NCI-H2171 treated with DMSO at 0.1 percent for 48 hours (cell line): ENCODE measurements at places on chromosomes 1 and 21.
A peak's percentile ranks its signal among the peaks of the same experiment; 100 is the strongest.

DNA sequence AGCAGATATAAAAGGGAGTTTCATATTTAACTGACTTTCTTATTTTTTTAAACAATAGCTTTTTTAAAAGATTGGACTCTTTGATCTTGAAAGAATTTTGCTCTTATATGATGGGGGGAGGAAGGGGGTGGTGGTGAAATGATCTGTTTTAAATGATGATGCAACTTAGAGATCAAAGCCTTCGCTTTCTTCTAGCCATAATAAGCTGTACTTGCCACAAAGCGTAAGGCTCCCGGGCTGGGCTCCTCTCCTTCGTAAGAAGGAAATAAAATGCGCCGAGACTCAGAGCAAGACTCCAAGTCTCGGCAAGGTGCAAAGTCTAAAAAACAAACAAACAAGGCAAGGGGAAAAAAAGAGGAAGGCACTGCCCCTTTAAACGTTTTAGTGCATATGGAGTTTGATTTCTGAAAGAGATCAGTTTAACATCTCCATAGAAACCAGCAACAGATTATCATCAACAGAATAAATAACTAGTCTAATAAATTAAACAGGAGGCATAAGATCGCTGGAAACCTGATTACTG is 3.3 kb downstream of the CASZ1 start:
- DNase-seq = peak; percentile 68

DNA sequence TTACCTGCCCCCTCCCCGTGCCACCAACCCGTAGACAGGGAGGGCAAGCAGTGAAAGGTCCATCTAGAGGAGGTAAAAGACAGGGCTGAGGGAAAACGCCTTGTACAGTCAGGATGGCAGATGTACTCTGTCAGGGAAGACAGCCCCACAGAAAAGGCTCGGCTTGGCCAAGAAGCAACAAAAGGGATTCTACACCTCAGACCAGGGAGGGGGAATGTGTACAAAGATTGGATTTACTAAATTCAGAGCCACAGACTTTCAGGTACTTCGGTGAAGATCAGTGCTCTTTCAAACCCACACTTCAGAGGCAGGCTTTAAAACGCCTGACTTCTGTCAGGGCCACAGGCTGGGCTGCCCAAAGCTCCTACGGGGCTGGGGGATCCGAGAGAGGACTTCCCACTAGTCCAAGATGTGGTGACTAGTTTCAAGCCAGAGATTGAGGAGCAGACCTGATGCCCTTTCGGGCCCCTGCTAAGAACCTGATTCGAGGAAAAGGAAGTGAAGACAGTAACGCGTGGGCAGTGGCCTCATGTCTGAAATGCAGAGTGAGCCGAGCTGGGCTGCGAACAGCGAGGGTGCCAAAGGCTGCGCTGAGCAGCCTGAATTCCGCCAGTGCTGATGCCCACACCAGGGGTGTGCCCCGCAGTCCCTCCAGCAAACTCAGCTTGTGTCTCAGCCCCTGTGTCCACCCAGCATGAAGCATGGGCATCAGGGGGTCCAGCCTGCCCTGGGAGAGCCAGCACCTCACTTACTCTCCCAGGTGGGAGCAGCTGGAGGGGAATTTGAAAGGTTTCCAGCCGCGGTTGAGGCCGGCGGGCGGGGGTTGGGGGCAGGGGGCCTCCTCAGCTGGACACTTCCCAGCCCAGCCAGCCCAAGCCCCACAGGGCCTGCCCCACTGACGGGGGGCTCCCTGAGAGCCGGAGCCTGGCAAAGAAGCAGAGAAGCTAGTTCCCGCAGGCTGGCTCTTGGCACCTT is 36.2 kb downstream of the KIAA1614 start:
- DNase-seq = no peak

DNA sequence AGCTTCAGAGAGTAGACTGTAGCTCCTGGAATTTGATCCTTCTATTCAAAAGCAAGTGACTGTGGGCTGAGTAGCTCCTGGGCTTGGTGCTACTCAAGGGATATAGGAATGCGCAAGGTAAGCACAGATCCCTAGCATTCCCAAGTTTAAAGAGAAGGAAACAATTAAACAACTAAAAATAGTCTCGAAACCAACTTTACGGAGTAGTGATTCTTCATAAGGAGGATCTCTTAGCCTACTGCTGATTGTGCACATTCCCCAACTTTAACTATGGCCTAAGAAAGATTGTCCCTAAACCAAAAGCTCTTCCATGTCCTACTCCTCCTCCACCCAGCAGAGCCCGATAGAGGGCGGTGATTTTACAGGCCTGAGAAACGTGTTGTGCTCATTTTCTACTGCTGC is 226.5 kb upstream of the CAMK1G start:
- DNase-seq = no peak

DNA sequence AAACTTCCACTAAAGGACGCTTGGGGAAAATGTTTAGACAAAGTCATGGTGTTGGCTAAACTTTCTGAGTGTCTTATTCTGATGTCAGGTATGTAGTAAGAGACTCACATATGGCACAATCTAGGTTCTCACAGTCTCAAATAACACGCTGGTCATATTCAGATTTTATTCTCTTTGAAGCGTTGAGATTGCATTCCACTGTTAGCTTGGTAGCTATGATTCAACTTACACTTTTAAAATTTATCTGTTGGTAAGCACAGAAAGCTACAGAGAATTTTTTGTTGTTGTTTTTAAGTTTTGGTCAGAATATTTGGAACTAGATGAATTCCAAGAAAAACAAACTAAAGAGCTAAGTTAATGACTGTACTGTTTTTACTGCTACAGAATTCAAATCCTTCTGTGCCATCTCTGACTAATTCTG is 126.7 kb downstream of the PRRX1 start:
- DNase-seq = no peak

- no peak for DNase-seq
Observed at GRCh38 chr1:91428182-91428798, 23.7 kb upstream of the HFM1 start.

DNA sequence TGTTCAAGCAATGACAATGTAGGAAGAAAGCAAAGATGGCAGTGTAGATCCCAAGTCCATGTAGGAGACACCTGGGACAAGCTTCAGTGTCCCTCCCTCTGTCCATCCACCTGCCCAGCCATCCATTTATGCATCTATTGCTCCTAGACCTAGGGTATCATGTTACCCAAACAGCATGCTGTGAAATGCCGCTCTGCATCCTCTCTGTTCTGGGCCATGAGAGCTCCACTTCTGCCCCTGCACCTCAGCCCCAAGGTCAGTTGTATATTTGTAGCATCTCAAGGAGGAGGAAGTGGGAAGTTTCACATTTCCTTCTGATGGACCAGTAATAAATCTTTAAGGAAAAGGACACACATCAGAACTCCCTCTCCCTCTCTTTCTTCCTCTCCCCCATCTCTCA is 27.9 kb upstream of the TSPEAR start:
- DNase-seq = no peak

DNA sequence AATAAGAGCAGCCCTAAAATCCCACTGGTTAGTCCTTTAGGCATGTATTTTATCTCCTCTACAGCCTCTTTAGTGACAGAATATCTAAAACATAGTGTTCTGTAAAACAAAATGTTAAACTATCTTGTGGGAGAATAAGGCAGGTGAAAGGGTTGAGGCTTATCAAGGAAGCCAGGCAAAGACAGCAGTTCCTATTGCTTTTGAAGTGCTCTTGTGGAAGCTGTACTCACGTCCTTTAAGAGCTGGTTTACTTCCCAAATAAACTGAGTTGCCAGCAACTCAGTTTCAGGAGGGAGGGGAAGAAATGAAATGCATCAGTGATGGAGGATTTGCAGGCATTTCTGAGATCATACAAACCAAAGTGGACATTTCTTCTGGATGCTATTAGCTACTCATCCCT is 529.6 kb upstream of the ZRANB2 start:
- DNase-seq = no peak

- DNase-seq = no peak
Observed at GRCh38 chr1:191305370-191305769, 827.7 kb upstream of the BRINP3 start.

GRCh38 chr1:96445302-96445701 is 276.3 kb upstream of the PTBP2 start:
- no peak for DNase-seq

GRCh38 chr1:85801520-85801919 is 93.3 kb upstream of the ZNHIT6 start:
- no peak for DNase-seq

GRCh38 chr1:218553197-218553596 is 208.1 kb downstream of the TGFB2 start:
- peak; percentile 15 for DNase-seq

GRCh38 chr1:107529511-107530149 is 388.8 kb downstream of the NTNG1 start:
- peak; percentile 89 for DNase-seq

DNA sequence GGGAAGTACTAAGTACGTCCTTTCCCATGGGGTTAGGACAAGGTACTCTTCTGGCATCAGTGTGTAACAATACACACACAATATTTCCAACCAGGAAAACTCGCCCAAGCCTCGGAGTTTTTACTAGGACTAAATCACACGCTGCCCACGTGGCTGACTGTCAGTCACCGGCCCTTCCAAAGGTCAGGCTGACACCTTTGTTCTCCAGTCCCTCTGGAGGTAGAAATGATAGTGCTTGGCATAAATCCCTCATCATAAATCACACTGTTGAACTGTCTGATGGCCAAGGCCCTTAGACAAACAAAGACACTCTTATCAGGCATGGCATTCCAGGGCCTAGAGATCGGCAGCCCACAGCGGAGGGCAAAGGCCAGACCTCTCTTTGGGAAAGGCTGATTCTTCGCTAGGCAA is 16.9 kb upstream of the SLAMF9 start:
- DNase-seq = no peak

GRCh38 chr1:170910273-170910672 is 25.1 kb upstream of the MROH9 start:
- DNase-seq = no peak

DNA sequence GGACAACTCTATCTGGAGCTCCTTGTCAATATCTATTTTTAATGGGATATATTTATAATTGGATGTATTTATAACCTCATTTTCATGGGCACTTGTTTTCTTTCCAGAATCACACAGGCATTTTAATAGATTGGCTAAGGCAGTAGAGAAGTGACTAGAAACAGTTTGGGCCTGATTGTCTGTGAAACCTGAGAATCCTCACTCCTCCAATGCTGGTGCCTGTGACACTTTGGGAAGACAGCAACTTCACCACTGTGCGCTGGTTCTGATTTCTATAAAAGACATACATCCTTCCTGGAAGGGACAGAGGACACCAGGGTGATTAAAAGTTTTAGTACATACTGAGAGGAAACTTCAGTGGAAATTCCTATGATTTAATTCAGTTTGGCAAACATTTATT is 39.6 kb upstream of the RXRG start:
- no peak for DNase-seq

- DNase-seq = no peak
Observed at GRCh38 chr1:43919906-43920305, 13.7 kb upstream of the ARTN start.

DNA sequence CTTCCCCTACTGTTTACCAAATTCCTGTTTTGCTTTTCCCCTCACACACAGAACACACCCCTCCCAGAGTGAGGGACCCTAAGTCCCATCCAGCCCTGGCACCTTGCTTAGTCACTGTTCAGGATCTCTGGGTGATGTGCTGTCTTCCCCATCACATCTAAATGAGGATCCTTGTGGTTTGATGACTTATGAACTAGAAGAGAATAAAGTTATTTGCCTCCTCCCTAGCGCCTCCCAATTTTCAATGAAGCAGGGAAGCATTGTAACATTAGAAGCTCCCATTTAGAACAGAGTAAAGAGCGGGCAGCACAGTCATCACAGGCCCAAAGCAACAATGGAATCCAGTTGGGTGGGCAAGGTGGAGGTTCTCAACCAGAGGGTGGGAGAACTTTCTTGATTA is 27.0 kb downstream of the DISC1 start:
- DNase-seq = no peak

- DNase-seq = no peak
Observed at GRCh38 chr1:117683571-117684285, 77.9 kb downstream of the TENT5C start.

DNA sequence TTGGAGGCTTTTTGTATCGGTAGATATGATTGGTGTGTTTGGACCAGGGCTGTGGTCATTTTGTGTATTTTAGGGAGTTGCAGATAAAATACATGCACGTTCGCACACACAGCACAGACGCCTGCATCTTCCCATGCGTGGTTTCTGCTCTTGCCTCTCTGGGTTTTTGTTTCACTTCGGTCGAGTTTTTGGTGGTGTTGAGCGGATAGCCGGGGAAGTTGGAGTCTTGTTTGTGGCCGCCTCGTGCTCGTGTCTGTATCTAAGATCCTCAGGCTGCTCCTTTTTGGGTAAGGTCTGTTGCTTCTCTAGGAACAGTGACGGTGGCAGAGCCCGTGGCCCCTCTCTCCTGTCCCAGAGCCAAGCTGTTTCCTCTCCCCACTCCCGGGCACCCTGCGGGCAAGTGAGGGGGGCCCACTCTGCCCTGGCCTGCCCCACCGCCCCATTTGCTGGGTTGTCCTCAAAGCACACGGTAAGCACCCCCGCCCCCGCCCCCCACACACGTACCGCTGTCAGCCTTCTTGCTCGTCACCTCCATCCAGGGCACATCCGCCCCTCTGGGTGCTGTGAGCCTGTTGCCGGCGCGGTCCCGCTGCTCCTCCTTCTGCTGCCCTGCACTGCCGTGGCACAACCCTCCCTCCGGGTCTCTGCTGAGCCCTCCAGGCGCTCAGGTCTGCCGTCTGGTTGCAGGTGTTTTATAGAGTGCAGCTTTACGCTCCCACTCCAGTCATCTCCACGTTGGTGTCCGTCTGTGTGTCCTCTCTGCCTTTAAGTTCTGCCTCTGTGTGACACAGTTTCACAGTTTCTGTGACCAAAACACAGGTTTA is 51.9 kb downstream of the AGPAT3 start:
- DNase-seq = peak; percentile 60

- DNase-seq = no peak
Observed at GRCh38 chr1:61141288-61142042, 59.1 kb downstream of the NFIA start.

DNA sequence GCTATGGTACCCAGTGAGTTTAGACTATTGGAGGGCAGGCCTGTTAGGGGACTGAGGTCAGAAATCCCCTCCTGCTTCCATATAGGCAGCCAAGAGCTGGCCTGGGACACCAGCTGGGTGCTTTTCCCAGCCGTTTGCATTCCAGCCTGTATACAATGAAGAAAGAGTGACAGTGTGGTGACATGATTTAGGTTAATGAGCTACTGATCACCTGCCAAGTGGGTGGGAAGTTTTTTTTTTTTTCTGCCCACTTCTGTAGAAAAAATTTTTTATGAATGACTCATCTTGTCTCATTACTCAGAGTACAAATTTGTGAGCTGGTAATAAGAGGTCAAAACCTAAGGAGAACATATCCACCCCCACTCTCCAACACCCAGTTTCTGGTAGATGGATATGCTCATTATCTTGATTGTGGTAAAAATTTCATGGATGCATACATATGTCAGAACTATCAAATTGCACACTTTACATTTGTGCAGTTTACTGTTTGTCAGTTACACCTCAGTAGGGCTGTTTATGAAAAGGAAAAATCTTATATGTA is 16.4 kb upstream of the CGN start:
- DNase-seq = peak; percentile 84

DNA sequence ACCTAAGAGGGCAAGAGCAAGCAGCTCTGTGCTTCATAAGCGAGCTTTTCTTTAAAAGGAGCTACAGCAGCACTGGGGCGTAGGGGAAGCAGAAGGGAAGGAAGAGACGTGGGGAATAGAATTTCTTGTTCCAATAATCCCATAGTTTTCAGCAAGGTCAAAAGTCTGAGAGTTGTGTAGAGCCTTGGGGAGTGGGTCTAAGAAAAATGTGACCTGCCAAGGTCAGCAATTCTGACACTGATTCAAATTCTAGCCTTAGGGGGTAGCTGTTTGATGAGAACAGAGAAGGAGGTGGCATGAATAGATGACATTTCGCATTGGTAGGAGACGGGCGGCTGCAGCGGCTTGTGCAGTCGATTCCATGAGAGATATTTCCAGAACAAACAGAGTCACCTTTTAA is 22.4 kb downstream of the PRRX1 start:
- DNase-seq = no peak

GRCh38 chr21:33650230-33650629 is 7.9 kb downstream of the ITSN1 start:
- DNase-seq = no peak
